ENCODE measurements at places on chromosomes 4 and X. TPM values are rescaled to one million over a fixed set of nuclear protein-coding genes. Genes with fewer than 3 reads are reported as not detected.

ARHGEF38 gene
- polyA plus RNA-seq: not detected

- peak; percentile 70 for DNase-seq
- H3K4me3 ChIP-seq: peak overlapping the region; percentile 100
- H3K27ac ChIP-seq: no peak overlapping the region
- no peaks in the 10 kb centered on the region for H3K27me3 ChIP-seq
Measured at GRCh38 chr4:112147697-112148096, 2.4 kb downstream of the FAM241A start.

GRCh38 chr4:96681218-96681617 is 841.3 kb downstream of the PDHA2 start:
- no peak overlapping the region for H3K4me3 ChIP-seq
- H3K27ac ChIP-seq: no peak overlapping the region
- no peaks in the 10 kb centered on the region for H3K4me1 ChIP-seq
- H3K27me3 ChIP-seq: no peaks in the 10 kb centered on the region

DNA sequence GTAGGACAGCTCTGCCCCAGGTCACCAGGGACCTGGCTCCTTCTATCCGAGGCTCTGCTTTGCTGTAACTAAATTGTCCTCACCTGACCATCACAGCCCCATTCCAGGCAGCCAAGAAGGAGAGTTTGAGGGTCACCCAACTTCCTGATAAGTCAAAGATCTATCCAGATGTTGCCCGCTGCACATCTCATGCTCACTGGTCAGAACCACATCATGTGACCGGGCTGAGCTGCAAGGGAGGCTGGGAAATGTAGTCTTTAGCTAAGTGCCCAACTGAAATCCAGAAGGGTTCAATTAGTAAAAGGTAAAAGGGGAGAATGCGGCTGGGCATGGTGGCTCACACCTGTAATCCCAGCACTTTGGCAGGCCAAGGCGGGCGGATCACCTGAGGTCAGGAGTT is 18.4 kb downstream of the HMX1 start:
- no peak overlapping the region for H3K4me3 ChIP-seq
- H3K27me3 ChIP-seq: peaks cover 67% of the 10 kb centered on the region
- no peak for DNase-seq
- H3K36me3 ChIP-seq: no peaks in the 10 kb centered on the region

GRCh38 chr4:184097241-184097605 is 120.5 kb downstream of the ENPP6 start:
- no peak overlapping the region for H3K27ac ChIP-seq
- no peaks in the 10 kb centered on the region for H3K36me3 ChIP-seq
- H3K4me3 ChIP-seq: no peak overlapping the region
- H3K27me3 ChIP-seq: peaks cover 6% of the 10 kb centered on the region

GPRIN3 gene
- polyA plus RNA-seq: 0.05 TPM

XK gene
- polyA plus RNA-seq: not detected

DNA sequence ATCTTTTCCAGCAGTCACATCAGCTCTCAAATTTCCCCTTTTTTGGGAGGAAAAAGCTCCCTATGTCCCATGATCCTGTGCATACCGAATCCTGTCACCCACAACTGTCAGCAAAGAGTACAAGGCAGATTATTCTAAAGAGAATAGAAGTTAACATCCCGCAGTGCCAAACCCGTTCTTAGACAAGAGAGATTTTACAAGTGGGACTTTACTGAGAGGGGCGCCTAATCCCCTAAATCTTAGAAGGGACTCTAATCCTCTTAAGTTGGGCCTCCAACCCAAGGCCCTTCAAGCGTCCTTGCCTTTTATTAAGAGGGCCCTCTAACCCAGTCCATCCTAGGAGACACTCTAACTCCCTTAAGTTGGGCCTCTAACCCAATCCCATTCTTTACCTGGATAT is 193.9 kb downstream of the CPXCR1 start:
- no peak for DNase-seq
- no peak overlapping the region for H3K27ac ChIP-seq
- H3K4me1 ChIP-seq: no peaks in the 10 kb centered on the region
- H3K36me3 ChIP-seq: no peaks in the 10 kb centered on the region
